ENCODE measurements at places on chromosomes 3 and 15. TPM values are rescaled to one million over a fixed set of nuclear protein-coding genes. Genes with fewer than 3 reads are reported as not detected.

DNA sequence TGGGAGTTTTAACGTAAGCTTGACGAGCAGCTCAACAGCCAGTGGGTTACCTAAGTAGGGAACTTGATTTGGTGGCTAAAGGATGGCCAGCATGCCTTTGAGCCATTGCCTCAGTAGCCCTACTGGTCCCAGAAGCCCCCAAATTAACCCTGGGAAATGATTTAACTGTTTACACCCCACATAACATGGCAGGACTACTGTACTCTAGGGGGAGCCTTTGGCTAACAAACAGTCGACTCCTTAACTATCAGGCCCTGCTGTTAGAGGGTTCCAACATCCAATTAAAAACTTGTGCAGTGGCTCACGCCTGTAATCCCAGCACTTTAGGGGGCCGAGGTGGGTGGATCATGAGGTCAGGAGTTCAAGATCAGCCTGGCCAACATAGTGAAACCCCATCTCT lies 9.4 kb upstream of the SMCO1 start:
- H3K27ac ChIP-seq = no peak overlapping the region
- peak; percentile 58 for DNase-seq
- no peaks in the 10 kb centered on the region for H3K36me3 ChIP-seq
- peaks cover 2% of the 10 kb centered on the region for H3K27me3 ChIP-seq
- H3K4me1 ChIP-seq = peaks cover 16% of the 10 kb centered on the region
- no peak overlapping the region for H3K4me3 ChIP-seq

GRCh38 chr15:46996359-46996758 lies 720.9 kb upstream of the SEMA6D start:
- H3K27me3 ChIP-seq = no peaks in the 10 kb centered on the region
- H3K4me1 ChIP-seq = no peaks in the 10 kb centered on the region
- H3K27ac ChIP-seq = no peak overlapping the region

- no peak for DNase-seq
- no peaks in the 10 kb centered on the region for H3K27me3 ChIP-seq
- no peaks in the 10 kb centered on the region for H3K36me3 ChIP-seq
These were observed 3.0 kb downstream of the ZBED2 start for GRCh38 chr3:111592143-111592542.

- H3K4me1 ChIP-seq = 0 out of 2 replicates have a peak, but pooled peaks cover 2% of the 10 kb centered on the region
- 0 out of 2 replicates have a peak, but pooled peaks cover 3% of the 10 kb centered on the region for H3K27me3 ChIP-seq
- no peak overlapping the region for H3K27ac ChIP-seq
- H3K4me3 ChIP-seq = no peak overlapping the region
These were observed 33.5 kb upstream of the ST6GAL1 start for GRCh38 chr3:186896875-186897274.

GRCh38 chr15:90086868-90087268 lies 15.4 kb downstream of the IDH2 start:
- H3K4me3 ChIP-seq = no peak overlapping the region
- peaks cover 20% of the 10 kb centered on the region for H3K36me3 ChIP-seq
- no peak overlapping the region for H3K27ac ChIP-seq

DNA sequence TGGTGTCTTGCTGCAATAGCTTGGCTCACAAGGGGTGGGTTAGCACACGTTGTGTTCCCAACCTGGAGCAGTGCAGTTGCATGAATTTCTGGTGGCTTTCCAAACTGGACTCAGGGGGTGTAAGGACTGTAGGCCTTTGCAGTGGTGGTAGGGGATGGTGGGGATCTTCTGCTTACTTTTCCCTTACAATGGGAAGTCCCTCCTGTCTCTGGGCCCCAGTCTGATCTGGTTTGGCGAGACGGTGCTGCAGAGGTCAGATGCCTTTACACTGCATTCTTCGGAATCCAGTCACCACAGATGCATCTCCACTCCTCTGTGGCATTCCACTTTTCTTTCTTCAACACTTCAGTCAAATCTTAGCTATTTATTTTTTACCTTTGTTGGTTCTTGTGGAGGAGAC lies 132.1 kb downstream of the DOCK3 start:
- no peak for DNase-seq
- no peaks in the 10 kb centered on the region for H3K36me3 ChIP-seq
- H3K4me1 ChIP-seq = no peaks in the 10 kb centered on the region
- H3K27ac ChIP-seq = no peak overlapping the region
- H3K4me3 ChIP-seq = no peak overlapping the region
- H3K27me3 ChIP-seq = 0 out of 2 replicates have a peak, but pooled peaks cover 3% of the 10 kb centered on the region

GRCh38 chr3:164416491-164417222 lies 661.6 kb downstream of the SI start:
- H3K4me3 ChIP-seq = no peak overlapping the region
- no peaks in the 10 kb centered on the region for H3K27me3 ChIP-seq
- no peaks in the 10 kb centered on the region for H3K4me1 ChIP-seq
- H3K27ac ChIP-seq = no peak overlapping the region
- H3K36me3 ChIP-seq = no peaks in the 10 kb centered on the region
- DNase-seq = no peak

DNA sequence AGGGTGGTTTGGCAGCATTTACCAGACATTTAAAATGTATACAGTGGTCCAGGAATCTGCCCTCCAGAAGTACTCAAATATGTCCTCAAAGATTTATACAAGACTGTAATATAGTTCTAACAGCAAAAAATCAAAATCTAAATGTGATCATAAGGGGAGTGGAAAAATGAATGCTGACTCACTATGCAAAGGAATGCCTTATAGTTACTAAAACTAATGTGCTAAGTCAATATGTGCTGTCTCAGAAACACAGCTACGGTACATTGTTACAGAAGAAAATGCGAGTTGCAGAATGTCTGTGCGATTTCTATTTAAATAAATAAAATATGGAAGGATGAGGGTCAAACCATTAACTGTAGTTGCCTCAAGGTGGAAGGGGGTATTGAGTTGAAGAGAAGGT lies 230.1 kb upstream of the UBE2E1 start:
- no peaks in the 10 kb centered on the region for H3K36me3 ChIP-seq
- no peak for DNase-seq
- H3K27me3 ChIP-seq = no peaks in the 10 kb centered on the region
- no peaks in the 10 kb centered on the region for H3K4me1 ChIP-seq
- no peak overlapping the region for H3K27ac ChIP-seq

DNA sequence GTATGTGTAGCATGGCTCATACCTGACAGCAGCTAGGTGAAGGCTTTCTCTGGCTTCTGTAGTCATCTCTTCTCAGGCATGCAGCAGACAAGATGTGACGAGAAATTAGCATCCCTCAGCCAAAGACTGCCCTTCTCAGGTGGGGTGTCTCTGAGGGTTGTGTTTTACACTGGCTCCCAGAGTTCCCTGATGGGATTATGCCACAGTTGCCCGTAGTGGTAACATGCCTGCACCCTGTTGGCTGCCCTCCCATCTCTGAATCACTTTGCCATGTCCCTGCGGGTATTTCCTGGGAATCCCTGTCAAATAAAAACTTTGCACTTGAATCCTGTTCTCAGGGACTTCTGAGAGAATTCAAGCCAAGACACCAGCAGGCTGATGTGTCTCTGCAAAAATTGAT lies 70.5 kb downstream of the LRTM1 start:
- peaks cover 17% of the 10 kb centered on the region for H3K4me1 ChIP-seq
- H3K27me3 ChIP-seq = no peaks in the 10 kb centered on the region
- no peak overlapping the region for H3K27ac ChIP-seq

- DNase-seq = no peak
- H3K27me3 ChIP-seq = no peaks in the 10 kb centered on the region
- no peak overlapping the region for H3K4me3 ChIP-seq
- no peak overlapping the region for H3K27ac ChIP-seq
- H3K4me1 ChIP-seq = no peaks in the 10 kb centered on the region
These were observed 44.6 kb downstream of the GLDN start for GRCh38 chr15:51386029-51386428.

DNA sequence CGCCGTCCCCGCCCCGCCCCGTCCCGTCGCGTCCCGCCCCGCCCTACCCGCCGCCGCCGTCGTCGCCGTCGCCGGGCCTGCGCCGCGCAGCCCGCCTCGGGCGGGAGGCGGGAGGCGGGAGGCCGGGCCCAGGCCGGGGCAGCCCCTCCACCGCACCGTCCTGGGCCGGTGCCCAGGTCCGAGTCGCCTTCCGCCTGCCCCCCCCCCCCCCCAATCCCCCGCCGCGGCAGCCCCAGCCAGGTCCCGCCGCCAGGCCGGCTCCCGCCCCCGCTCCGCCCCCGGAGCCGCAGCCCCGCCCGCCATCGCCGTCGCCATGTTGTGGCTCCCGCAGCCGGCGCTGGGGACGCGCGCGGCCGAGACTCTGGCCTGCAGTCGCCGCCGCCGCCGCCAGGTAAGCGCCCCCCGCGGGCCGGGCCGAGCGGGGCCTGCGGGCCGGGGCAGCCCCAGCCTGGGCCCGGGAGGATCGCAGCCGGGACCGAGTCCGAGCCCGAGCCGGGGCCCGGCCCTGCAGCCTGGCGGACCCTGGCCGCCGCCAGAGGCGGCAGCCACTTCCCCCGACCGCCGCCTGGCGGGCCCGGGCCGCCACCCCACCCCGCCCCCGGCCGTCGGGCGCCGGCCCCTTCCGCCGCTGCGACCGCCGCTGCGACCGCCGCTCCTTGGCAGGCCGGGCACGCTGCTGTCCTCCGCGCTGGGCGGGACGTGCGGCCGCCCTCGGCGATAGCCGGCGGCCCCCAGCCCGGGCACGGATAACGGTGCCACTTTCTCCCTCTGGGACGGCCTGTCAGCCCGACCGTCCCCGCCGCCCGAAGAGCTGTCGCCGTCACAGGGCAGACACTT lies at the start of gene ZNF592:
Gene ZNF592, plus strand, starts transcription at position 319 of the 837 bp plus-strand sequence. CDS start 34,084 bp downstream, outside the sequence.
- peak; percentile 90 for DNase-seq
- H3K4me3 ChIP-seq = peak within 1 kb of the TSS; percentile 87
- H3K27me3 ChIP-seq = no peaks in the 10 kb centered on the region

DNA sequence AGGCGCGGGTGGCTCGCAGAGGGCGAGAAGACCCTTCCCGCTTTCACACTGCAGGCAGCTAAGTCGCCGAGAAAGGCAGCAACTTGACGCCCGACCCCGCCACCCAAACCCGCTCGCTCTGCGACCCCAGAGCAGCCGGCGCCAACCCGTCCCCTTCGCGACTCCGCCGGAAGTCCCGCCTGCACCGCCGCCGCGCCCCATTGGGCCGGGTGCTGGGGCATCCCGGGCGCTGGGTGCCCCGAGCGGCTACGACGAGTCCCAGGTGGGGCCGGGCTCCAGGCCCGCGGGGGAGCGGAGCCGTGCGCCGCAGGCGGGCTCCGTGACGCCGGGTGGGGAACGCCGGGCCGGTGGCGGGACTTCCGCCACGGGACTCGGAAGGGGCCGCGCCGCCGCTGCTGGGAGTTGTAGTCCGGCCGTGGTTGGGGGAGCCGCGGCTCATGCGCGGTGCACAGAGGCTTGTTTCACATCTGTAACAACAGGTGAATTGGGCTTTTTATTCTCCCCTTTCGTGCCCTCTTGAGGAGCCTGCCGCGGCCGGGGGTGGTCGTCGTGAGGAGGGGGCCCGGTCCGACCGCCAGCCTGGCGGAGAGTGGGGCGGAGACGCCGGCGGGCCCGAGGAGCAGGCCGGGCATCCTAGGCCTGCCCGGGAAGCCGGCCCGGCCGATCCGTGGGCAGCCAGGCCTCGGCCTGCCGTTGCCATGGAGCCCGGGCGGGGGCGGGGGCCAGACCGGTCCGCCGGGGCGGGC lies at the start of gene DHX30:
Gene DHX30, plus strand, starts transcription at position 405 of the 746 bp plus-strand sequence. CDS start 7,546 bp downstream, outside the sequence.
- no peaks in the 10 kb centered on the region for H3K27me3 ChIP-seq
- peak within 1 kb of the TSS; percentile 42 for H3K27ac ChIP-seq
- peak; percentile 93 for DNase-seq
- H3K36me3 ChIP-seq = no peaks in the 10 kb centered on the region

DNA sequence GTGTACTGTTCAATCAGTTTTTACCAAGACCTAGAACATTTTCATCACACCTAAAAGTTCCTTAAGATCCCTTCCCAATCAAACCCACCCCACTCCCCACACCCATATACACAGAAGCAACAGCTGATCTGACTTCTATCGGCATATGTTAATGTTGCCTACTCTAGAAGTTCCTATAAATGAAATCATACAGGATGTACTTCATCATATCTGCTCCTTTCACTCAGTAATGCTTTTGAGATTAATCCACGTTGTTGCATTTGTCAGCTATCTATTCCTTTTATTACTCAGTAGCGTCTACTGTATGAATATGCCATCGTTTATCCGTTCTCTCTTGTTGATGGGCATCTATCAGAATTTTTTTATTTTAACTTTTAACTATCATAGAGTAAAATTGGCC lies 14.3 kb upstream of the FILIP1L start:
- no peaks in the 10 kb centered on the region for H3K36me3 ChIP-seq
- H3K27me3 ChIP-seq = no peaks in the 10 kb centered on the region
- H3K4me3 ChIP-seq = no peak overlapping the region
- no peak overlapping the region for H3K27ac ChIP-seq
- no peak for DNase-seq

DNA sequence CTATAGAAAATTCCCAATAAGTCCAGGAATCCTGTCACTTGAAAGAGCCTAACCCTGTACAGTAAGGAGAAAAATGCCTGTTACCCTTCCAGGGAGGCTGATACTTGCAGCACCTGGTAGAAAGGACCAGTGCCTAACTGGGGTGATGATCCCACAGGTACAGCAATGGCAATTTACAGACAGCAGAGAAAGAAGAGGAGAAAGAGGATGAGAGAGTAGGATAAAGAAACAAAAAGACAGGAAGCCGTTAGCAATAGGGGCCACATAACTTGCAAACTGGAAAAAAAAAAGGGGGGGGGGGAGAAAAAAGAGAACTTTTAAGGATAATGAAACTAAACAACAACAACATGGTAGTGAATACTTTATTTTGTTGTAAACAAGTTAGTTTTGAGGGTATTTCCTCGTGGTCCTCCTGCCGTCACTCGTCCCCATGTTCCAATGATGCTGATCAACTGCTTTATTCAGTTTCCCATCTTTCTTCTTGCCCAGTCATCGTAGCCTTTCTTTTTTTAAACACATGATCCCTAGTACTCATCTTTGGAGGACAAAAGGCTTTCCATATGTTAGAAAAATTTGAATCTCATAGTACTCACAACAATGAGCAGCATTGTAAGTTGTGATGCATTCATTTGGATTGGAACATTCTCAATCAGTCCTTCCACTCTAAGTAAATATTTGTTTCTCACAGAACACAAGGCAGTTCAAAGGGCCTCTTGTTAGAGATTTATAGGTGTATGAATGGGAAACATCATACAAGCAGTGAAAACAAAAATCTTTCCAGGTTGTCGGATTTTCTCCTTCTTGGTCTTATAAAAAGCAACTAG lies 8.6 kb downstream of the TM4SF1 start:
- no peak for DNase-seq
- H3K4me3 ChIP-seq = no peak overlapping the region
- H3K4me1 ChIP-seq = no peaks in the 10 kb centered on the region
- H3K27ac ChIP-seq = no peak overlapping the region
- 0 out of 2 replicates have a peak, but pooled peaks cover 4% of the 10 kb centered on the region for H3K27me3 ChIP-seq
- H3K36me3 ChIP-seq = no peaks in the 10 kb centered on the region

DNA sequence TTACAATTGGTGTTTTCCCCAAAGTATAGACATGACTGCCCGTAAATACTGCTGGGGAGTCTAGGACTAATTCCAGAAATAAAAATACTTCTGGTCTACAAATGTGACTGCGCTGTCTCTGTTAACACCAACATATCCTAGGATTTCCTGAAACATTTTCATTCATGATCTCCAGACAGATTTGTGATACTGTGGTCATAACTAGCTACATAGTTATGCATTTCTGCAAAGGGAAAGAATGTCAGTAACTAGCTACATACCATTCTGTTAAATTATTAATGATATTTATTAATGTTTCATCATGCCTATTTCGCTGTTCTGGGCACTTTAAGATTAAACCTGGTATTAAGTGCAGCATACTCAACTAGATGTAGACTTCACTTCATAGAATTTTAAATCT lies 33.3 kb downstream of the SETD5 start:
- DNase-seq = no peak
- peaks cover 86% of the 10 kb centered on the region for H3K36me3 ChIP-seq
- no peak overlapping the region for H3K27ac ChIP-seq
- H3K4me1 ChIP-seq = peaks cover 20% of the 10 kb centered on the region
- H3K4me3 ChIP-seq = no peak overlapping the region
- H3K27me3 ChIP-seq = no peaks in the 10 kb centered on the region

The SPINK8 gene
- total RNA-seq = not detected

The CFAP92 gene
- not detected for total RNA-seq

The VGLL3 gene
- total RNA-seq = not detected

The TP63 gene
- not detected for total RNA-seq

The EPHA6 gene
- not detected for total RNA-seq

The FBN1 gene
- 1.2 TPM for total RNA-seq

The TADA3 gene
- total RNA-seq = 122 TPM
